ENCODE measurements at places on chromosomes 11 and 22.

- DNase-seq, result no peak
Observed at GRCh38 chr22:17190702-17191101, 28.5 kb downstream of the ADA2 start.

GRCh38 chr11:63020671-63021291, 5.1 kb upstream of the SLC22A8 start:
- DNase-seq, result peak; percentile 41

- peak; percentile 20 for DNase-seq
Observed at GRCh38 chr11:46386005-46386578, 4.6 kb downstream of the MDK start.

GRCh38 chr11:116696381-116696941, 76.3 kb downstream of the BUD13 start:
- peak; percentile 23 for DNase-seq

DNA sequence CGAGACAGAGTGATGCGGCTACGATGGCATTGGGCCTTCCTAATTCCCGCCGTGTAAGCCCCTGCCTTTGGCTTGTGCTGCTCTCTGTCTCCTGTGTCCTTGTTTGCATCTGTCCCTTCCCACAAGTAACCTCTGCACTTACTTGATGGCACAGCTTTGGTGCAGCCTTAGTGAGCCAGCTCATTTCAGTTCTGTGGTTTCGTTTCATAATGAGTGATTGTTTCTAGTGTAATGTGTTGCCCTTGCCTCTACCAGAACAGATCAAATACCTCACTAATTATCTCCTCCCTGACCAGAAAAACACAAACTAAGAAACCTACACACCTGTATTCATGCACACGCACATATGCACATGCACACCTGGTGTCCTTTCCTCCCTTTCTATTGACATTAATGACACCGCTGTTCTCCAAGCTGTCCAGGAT, 58.8 kb downstream of the GRK3 start:
- no peak for DNase-seq

DNA sequence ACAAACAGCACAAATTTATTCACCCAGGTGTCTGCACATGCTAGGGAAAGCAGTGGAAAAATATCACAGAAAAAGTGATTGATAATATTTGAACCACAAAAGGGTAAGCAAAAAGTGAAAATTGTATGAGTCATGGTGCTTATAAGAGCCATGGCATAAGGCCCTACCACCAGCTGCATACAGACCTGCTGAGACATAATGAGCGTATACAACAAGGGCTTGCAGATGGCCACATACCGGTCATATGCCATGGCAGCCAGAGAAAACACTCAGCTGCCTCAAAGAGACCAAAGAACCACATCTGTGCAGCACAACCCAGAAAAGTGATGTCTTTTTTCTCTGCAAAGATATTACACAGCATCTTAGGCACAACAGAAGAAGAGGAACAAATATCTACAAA, 71.4 kb upstream of the OR9G4 start:
- no peak for DNase-seq

DNA sequence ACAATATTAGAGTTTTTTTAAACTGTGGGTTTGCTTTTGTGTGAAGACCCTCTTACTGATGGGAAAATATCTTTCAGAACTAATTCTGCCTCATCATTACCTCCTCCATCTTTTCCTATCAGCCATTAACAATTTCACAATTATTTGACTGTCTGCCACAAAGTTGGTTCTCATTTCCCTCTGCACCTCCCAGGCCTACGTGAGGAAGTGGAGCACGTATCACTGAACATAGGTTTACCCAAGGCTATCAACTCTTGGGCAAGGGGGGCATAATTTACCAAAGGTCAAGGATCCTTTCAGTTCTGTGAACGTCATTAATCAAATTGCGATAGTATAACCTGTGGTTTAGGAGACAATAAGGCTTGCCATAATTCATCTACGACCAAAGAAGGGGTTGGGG, 60.0 kb downstream of the LIF start:
- DNase-seq, result no peak

All from NB4 (cell line).